ENCODE measurements at places on chromosomes 7 and 10.

GRCh38 chr7:22651036-22651435, 76.0 kb upstream of the IL6 start:
- peaks cover 20% of the 10 kb centered on the region for H3K4me1 ChIP-seq
- DNase-seq, result no peak
- peak overlapping the region; percentile 67 for H3K27ac ChIP-seq
- H3K27me3 ChIP-seq, result no peaks in the 10 kb centered on the region
- no peak overlapping the region for H3K4me3 ChIP-seq
- no peaks in the 10 kb centered on the region for H3K36me3 ChIP-seq

GRCh38 chr7:158676171-158676840, 28.3 kb downstream of the NCAPG2 start:
- no peaks in the 10 kb centered on the region for H3K4me1 ChIP-seq
- no peak overlapping the region for H3K4me3 ChIP-seq
- peaks cover 75% of the 10 kb centered on the region for H3K36me3 ChIP-seq
- H3K27me3 ChIP-seq, result no peaks in the 10 kb centered on the region
- no peak for DNase-seq

DNA sequence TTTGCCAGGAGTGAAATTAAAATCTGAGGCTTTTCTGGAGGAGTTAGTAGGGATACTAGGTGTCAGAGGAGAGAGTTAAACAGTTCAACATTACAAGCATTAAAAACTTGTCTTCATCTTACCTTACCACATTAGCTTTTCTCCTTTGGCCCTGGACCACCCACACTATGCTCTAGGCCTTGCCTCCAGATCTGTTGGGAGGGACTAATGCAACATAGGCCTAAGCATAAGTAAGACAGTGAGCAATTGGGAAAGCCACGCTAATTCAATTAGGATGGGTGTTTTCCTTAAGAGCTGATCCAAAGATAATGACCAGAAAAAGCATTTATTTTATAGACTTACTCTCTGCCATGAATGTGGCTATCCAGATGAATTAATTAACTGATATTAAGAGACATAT, 158.9 kb downstream of the ELMO1 start:
- H3K27ac ChIP-seq, result no peak overlapping the region
- no peak for DNase-seq
- H3K4me3 ChIP-seq, result no peak overlapping the region

DNA sequence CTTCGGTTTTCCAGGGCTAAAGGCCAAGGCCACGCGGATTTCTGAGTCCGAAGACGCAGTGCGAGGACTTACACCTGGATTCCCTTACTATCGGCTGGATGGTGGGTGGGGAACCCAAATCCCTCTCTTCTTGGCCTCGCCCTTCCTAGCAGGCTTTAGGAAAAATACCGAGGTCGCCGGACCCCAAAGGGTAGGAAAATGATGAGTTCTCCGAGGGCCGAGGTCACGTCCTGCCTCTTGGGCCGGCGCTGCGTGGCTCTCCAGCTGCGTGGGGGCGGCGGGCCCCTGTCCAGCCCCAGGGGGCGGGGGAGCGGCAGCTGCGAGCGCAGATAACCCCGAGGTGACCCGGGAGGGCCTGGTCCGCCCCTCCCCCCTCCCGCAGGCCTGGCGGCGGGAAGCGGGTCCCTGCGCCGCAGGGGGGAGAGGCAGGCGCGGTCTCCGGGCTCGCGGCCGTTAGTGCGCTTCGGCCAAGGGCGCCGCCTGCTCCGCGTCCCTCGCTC, 805 bp upstream of the HMX3 start:
- no peaks in the 10 kb centered on the region for H3K4me1 ChIP-seq
- H3K27ac ChIP-seq, result no peak overlapping the region
- H3K27me3 ChIP-seq, result peaks cover 91% of the 10 kb centered on the region
- no peak overlapping the region for H3K4me3 ChIP-seq

DNA sequence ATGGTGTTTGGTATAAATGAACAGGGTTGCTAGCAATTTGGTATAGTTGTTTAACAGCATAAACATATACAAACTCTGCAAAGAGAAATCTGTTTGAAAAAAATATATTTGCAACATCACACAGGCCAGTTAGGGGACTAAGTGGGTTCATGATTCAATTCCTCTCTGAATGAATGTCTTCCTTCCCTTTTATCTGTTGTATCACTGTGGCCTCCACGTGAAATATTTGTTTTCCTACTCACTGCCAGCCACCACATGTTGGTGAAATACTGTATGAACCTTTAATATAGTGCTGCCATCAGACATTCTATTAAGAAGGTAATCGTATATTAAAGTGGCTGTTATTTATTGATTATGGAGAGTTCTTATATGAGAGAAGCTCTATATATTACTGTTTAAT, 157.0 kb downstream of the ARID5B start:
- peaks cover 32% of the 10 kb centered on the region for H3K36me3 ChIP-seq
- no peaks in the 10 kb centered on the region for H3K27me3 ChIP-seq
- no peak overlapping the region for H3K27ac ChIP-seq
- H3K4me3 ChIP-seq, result no peak overlapping the region
- no peak for DNase-seq
